ENCODE measurements at places on chromosomes 7 and 10.

DNA sequence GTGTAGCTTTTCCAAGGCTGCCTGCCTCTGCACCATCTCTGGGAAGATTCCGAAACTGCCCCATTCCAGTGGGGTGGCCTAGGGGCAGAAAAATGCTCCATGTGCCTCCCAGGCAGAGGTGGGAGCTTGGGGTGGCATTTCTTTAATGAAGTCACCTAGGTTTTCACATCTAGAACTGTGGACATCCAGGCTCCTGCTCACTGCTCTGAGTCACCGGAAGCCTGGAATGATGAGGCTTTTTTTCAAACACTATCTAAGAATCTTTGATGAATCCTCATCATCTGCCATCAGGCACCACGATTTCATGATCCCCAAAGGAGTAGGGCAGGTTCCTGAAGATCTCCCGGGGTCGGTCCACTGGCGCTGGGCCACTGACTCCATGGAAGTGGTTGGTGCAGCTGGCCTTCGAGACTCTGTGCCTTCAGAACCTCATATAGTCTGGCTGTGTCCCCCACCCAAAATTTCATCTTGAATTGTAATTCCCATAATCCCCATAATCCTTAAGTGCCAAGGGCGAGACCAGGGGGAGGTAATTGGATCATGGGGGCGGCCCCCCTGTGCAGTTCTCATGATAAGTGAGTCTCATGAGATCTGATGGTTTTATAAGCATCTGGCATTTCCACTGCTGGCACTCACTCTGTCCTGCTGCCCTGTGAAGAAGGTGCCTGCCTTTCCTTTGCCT is 37.1 kb downstream of the MTURN start:
- H3K4me3 ChIP-seq: no peak overlapping the region
- no peaks in the 10 kb centered on the region for H3K36me3 ChIP-seq
- no peak for DNase-seq
- peak overlapping the region; percentile 88 for H3K27ac ChIP-seq

DNA sequence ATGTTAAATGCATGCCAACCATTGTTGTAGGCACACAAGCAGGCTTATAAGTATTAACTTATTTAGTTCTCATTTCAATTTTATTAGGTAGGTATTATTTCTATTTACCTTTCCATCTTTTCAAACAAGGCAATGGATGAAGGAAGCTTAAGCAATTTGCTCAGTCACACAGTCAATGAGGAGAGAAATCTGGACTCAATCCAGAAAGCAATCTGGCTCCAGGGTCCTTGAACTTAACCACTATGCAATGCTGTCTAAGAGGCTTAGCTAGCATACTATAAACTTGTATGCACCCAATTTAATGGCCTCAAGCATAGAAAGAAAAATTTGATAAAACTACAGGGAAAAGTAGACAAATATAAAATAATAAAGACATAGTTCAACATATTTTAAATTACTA is 88.6 kb downstream of the VWDE start:
- no peaks in the 10 kb centered on the region for H3K27me3 ChIP-seq
- H3K36me3 ChIP-seq: no peaks in the 10 kb centered on the region
- no peak for DNase-seq
- H3K4me3 ChIP-seq: no peak overlapping the region
- no peaks in the 10 kb centered on the region for H3K4me1 ChIP-seq
- H3K27ac ChIP-seq: no peak overlapping the region

- no peak overlapping the region for H3K27ac ChIP-seq
- H3K27me3 ChIP-seq: no peaks in the 10 kb centered on the region
- H3K4me1 ChIP-seq: no peaks in the 10 kb centered on the region
- DNase-seq: no peak
These were observed 602.7 kb upstream of the SORCS1 start for GRCh38 chr10:107767185-107767584.

GRCh38 chr10:45460235-45460878 is 86.3 kb downstream of the ALOX5 start:
- no peak for DNase-seq
- peaks cover 13% of the 10 kb centered on the region for H3K36me3 ChIP-seq
- no peaks in the 10 kb centered on the region for H3K27me3 ChIP-seq

GRCh38 chr10:62724465-62724864 is 80.1 kb upstream of the ADO start:
- DNase-seq: no peak
- H3K4me3 ChIP-seq: no peak overlapping the region
- no peaks in the 10 kb centered on the region for H3K4me1 ChIP-seq
- no peaks in the 10 kb centered on the region for H3K27me3 ChIP-seq
- H3K27ac ChIP-seq: no peak overlapping the region

DNA sequence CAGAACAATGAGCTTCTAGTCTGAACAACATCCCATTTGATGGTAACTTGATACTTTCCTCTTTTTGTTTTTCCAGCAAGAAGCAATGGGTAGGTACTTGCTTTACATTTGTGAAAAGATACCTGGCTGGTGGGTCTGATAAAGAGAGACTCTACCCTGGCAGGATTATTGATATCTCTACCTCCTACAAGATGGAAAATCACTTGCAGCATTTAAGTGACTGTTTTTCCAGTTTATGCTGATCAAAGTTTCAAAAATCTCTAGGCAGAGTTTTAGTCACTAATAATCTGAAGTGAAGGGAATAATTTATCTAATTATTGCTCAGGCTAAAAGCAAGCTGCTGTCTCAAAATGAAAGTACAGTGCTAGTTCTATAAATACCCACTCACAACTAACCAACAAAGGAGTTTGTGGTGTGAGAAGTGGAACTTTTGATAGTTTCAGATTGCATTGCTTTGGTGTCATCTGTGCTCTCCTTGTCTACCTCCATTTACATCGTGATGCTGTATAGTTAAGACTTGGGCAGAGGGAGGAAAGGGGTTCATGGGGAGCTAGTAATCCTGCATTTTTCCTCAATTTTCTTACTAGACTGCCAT is 86.0 kb upstream of the ANKRD1 start:
- H3K4me1 ChIP-seq: peaks cover 32% of the 10 kb centered on the region
- no peaks in the 10 kb centered on the region for H3K27me3 ChIP-seq
- H3K27ac ChIP-seq: peak overlapping the region; percentile 40
- no peak for DNase-seq
- H3K4me3 ChIP-seq: no peak overlapping the region
- no peaks in the 10 kb centered on the region for H3K36me3 ChIP-seq

DNA sequence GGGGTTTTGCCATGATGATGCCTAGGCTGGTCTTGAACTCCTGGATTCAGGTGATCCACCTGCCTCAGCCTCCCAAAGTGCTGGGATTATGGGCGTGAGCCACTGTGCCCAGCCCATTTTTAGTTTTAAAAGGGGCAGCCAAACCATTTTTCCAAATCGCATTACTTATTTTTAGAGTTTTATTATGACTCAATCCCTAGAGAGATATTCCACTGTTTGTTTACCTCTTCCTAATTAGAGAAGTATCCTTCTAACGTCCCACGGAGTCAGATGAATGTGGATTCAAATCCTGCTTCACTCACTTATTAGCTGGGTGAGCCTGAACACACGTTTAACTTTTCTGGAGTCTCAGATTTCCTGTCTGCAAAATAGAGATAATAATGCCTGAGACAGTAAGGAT is 15.2 kb downstream of the WNT8B start:
- H3K4me3 ChIP-seq: no peak overlapping the region
- H3K27ac ChIP-seq: no peak overlapping the region
- DNase-seq: no peak
- H3K4me1 ChIP-seq: no peaks in the 10 kb centered on the region
- H3K27me3 ChIP-seq: no peaks in the 10 kb centered on the region

- no peak overlapping the region for H3K27ac ChIP-seq
- no peaks in the 10 kb centered on the region for H3K36me3 ChIP-seq
- H3K4me1 ChIP-seq: peaks cover 7% of the 10 kb centered on the region
- no peak overlapping the region for H3K4me3 ChIP-seq
- DNase-seq: no peak
These were observed 159.0 kb upstream of the UNC5B start for GRCh38 chr10:71053169-71053895.

GRCh38 chr7:39904077-39904486 is 46.0 kb upstream of the CDK13 start:
- no peak overlapping the region for H3K27ac ChIP-seq
- no peak for DNase-seq
- H3K4me1 ChIP-seq: no peaks in the 10 kb centered on the region
- no peaks in the 10 kb centered on the region for H3K36me3 ChIP-seq

DNA sequence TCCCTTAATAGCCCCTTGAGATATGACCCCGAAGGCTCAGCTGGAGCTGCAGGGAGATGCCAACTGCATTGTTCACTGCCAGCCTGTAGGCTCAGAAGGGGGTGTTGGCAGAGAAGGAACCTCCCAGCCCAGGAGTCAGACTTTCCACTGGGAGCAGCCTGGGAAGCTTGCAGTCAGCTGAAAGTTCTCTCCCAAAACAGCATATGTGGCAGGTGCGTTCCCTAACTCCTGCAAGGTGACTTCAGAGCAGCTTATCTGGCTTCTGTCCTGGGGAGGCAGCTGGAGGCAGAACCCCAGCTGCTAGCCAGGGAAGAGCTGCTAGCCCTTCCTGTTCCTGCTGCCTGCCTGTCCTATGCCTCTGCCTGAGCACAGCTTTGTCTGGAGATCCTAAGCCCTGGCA is 8.1 kb downstream of the SFTPA2 start:
- no peak overlapping the region for H3K27ac ChIP-seq
- DNase-seq: no peak
- no peaks in the 10 kb centered on the region for H3K4me1 ChIP-seq
- no peaks in the 10 kb centered on the region for H3K27me3 ChIP-seq
- no peak overlapping the region for H3K4me3 ChIP-seq

- no peak overlapping the region for H3K27ac ChIP-seq
- no peak for DNase-seq
- no peaks in the 10 kb centered on the region for H3K27me3 ChIP-seq
- H3K36me3 ChIP-seq: no peaks in the 10 kb centered on the region
These were observed 6.9 kb upstream of the MYOF start for GRCh38 chr10:93488956-93489528.

- H3K27me3 ChIP-seq: no peaks in the 10 kb centered on the region
- no peaks in the 10 kb centered on the region for H3K4me1 ChIP-seq
- no peak for DNase-seq
- no peak overlapping the region for H3K4me3 ChIP-seq
- H3K27ac ChIP-seq: no peak overlapping the region
- no peaks in the 10 kb centered on the region for H3K36me3 ChIP-seq
These were observed 305.1 kb downstream of the PTPRN2 start for GRCh38 chr7:158282461-158283001.

- no peaks in the 10 kb centered on the region for H3K27me3 ChIP-seq
- no peak overlapping the region for H3K27ac ChIP-seq
- H3K4me3 ChIP-seq: no peak overlapping the region
- no peaks in the 10 kb centered on the region for H3K36me3 ChIP-seq
- DNase-seq: no peak
- peaks cover 37% of the 10 kb centered on the region for H3K4me1 ChIP-seq
These were observed 160.4 kb upstream of the NPVF start for GRCh38 chr7:25388681-25389080.

GRCh38 chr7:103297837-103298179 is 573 bp downstream of the PMPCB start:
- peak overlapping the region; percentile 75 for H3K27ac ChIP-seq
- peaks cover 4% of the 10 kb centered on the region for H3K27me3 ChIP-seq
- peaks cover 24% of the 10 kb centered on the region for H3K4me1 ChIP-seq

- no peak for DNase-seq
- no peak overlapping the region for H3K4me3 ChIP-seq
- H3K27me3 ChIP-seq: no peaks in the 10 kb centered on the region
- H3K4me1 ChIP-seq: no peaks in the 10 kb centered on the region
These were observed 141.9 kb downstream of the DNAJB9 start for GRCh38 chr7:108711611-108712010.

GRCh38 chr7:13953368-13953767 is 36.1 kb downstream of the ETV1 start:
- no peaks in the 10 kb centered on the region for H3K36me3 ChIP-seq
- DNase-seq: no peak
- H3K27me3 ChIP-seq: no peaks in the 10 kb centered on the region
- H3K27ac ChIP-seq: no peak overlapping the region
- no peaks in the 10 kb centered on the region for H3K4me1 ChIP-seq
- H3K4me3 ChIP-seq: no peak overlapping the region

DNA sequence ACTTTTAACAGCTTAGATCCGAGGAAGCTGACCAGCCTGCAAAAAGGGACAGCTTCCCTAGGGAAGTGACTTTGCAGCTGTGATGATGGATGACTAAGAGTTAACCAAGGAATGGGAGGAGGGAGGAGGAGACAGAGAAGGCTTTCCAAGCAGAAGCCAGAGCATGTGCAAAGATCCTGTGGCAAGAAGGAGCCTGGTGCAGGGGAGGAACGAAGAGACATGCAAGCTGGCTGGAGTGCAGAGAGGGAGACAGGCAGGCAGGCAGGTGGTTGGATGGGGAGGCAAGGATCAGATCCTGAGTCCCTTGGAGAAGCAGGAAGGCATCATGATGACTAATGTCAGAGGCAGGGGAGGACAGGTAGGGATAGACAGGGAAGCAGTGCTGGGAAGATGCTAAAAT is 148.8 kb downstream of the PFKFB3 start:
- H3K4me1 ChIP-seq: peaks cover 23% of the 10 kb centered on the region
- no peaks in the 10 kb centered on the region for H3K27me3 ChIP-seq
- H3K4me3 ChIP-seq: no peak overlapping the region
- no peak overlapping the region for H3K27ac ChIP-seq

- DNase-seq: no peak
- H3K4me1 ChIP-seq: no peaks in the 10 kb centered on the region
- no peak overlapping the region for H3K4me3 ChIP-seq
These were observed 88.0 kb upstream of the ADAM12 start for GRCh38 chr10:126476246-126476645.
